ENCODE measurements at places on chromosomes 11 and 22. TPM values are rescaled to one million over a fixed set of nuclear protein-coding genes. Genes with fewer than 3 reads are reported as not detected.

- DNase-seq, result no peak
These were observed 82.5 kb downstream of the SGSM3 start for GRCh38 chr22:40452730-40453487.

- no peak for DNase-seq
These were observed 7.5 kb downstream of the PGM2L1 start for GRCh38 chr11:74390697-74391096.

- DNase-seq, result peak; percentile 36
These were observed 89.2 kb upstream of the CRTAM start for GRCh38 chr11:122749005-122749687.

GRCh38 chr22:40637183-40638150 is 948 bp upstream of the MRTFA start:
- DNase-seq, result no peak

DNA sequence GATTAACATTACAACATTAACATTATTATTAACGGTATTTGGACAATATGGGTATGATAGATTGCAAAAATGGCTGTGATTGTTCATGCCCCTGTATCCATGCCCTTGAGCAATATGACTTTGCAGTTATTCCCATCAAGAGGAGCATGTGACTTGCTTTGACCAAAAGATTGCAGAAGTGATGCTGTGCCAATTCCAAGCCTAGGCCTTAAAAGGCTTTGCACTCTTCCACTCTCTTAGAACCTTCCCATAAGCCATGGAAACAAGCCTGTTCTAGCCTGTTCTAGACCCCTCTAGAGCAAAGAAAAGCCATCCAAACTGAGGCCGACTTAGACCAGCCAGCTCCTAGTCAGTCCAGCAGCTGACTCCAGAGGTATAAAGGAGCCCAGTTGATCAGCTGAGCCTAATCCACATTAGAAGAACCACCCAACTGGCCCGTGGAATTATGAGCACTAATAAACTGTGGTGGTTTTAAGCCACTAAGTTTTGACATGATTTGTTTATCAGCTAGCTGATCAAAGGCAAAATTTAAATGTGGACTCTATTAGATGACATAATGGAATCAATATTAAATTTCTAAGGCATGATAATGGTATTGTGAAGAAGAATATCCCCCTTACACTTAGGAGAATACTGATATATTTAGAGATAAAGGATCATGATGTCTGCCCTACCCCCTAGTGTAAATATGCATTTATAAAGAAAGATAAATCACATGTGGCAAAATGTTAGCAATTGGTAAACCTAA is 28.6 kb downstream of the RAB30 start:
- DNase-seq, result no peak

GRCh38 chr11:44538375-44539054 is 26.9 kb upstream of the CD82 start:
- peak; percentile 72 for DNase-seq

TNNT3 gene
- total RNA-seq, result not detected

DNA sequence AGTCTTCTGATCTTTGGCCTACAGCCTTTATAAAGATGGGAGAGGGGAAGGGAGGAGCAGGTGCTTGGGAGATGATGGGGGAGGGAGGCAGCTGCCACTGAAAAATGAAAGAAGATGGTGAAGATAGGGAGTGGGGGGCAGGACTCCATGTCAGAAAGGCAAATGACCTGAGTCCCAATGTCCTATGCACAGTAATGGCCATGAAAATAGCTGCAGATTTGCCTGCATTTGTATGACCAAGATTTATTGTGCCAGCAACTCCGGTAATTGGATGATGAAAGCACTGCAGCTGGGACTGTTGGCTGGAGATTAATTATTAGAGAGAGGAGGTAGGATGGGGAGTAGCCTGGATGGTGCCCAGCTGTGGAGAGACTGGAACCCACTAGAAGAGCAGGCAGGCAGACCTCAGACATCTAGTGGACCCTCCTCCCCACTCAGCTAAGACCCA is 36.1 kb downstream of the NEU3 start:
- DNase-seq, result no peak

OR4C3 gene
- not detected for total RNA-seq

SEC14L6 gene
- total RNA-seq, result 0.15 TPM

DNA sequence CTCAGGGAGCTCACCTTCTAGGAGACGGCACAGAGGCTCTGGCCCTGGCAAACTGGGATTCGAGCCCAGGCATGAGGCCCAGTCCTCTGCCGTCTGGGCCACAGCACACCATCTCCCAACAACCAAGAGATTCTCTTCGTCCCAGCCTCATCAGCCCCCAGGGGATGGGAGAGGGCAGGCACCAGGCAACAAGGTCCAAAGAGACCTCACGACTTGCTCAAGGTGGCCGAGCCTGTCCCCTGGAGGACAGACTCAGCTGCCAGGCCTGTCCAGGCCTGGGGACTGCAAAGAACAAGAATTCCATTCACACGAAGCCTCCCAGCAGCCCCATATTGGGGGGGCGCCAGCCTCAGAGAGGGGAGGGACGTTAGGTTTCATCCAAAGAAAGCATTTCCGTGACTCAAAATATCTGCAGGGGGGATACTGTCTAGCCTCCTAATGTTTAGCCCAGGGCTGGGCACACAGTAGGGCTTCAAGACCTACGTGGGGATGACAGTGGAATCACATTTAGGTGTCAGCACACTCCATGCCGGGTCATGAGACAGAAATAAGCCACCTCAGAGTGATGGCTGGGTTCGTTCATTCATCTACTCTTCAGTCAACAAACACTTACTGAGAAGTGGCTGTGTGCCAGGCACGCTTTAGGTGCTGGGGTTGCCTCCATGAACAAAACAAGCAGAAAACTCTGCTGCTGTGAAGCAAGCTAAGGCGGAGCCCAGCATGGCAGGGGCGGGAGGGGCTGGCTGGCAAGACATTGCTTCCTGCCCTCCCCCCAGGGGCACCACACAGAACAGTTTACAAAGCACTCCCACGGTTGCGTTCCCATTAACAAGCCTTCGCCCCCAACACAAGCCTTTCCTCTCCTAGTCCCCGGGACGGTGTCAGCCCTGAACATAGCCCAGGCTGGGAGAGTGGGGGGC is 1.2 kb downstream of the CARNS1 start:
- peak; percentile 18 for DNase-seq

GRCh38 chr11:134355656-134356055 is 23.9 kb downstream of the GLB1L2 start:
- no peak for DNase-seq

PRG3 gene
- not detected for total RNA-seq

TMPRSS6 gene
- total RNA-seq, result not detected

RAB38 gene
- 2.1 TPM for total RNA-seq

OR56A4 gene
- not detected for total RNA-seq

DNA sequence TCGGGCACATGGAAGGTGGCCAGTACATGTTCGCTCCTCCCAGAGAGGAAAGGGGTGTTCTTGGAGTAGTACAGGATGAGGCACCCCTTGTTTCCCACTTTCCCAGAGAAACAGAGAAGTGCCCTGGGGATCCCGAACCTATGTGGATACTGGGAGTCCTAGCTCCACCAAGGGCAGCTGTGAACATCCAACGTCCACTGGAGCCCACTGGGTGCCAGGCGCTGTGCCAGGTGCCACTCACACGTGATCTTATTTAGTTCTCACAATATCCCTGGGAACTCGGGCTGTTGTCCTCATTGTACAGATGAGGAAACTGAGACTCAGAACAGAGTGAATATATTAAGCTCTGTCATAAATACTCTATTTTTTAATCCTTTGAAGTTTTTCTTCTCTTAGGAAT is 12.0 kb downstream of the SLCO2B1 start:
- no peak for DNase-seq

DNA sequence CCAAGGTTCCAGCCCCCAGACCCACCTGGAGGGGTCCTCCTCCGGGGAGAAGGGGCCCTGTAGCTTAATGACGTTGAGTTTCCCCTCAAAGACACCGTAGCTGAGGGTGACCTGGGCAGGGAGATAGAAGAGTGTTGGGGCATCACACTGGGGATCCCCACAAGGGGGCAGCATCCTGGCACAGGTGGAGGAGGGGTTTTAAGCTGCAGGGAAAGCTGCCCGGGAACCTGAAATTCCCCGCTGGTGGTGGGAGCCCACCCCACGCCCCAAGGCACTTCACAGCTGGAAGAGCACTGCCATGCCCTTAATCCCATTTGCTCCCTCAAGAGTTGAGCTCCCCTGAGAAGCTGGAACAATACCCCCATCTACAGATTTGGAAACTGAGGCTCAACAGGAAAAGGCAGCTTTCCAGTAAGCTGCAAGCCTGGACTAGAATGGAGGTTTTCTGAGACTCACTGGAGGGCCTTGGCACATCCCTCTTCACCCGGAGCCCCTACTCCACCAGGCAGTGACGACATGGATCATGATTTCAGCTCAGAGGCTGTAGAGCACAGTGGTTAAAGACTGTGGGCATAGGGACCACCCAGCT is 13.7 kb downstream of the MFNG start:
- no peak for DNase-seq

GRCh38 chr11:11409901-11410300 is 56.9 kb upstream of the CSNK2A3 start:
- DNase-seq, result no peak

- no peak for DNase-seq
These were observed 6.9 kb downstream of the FTH1 start for GRCh38 chr11:61960532-61960931.

GAL gene
- total RNA-seq, result 6.1 TPM

- peak; percentile 81 for DNase-seq
These were observed 20.1 kb downstream of the TMEM218 start for GRCh38 chr11:125091247-125091876.

MCHR1 gene
- total RNA-seq, result not detected

DNA sequence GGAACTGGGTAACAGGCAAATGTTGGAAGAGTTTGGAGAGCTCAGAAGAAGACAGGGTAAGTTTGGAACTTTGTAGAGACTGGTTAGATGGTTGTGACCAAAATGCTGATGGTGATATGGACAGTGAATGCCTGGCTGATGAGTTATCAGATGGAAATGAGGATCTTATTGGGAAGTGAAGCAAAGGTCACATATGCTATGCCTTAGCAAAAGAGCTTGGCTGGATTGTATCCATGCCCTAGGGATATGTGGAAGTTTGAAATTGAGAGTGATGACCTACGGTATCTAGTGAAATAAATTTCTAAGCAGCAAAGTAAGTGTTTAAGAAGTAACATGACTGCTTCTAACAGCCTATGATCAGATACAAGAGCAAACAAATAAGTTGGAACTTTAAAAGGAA is 17.8 kb downstream of the BBOX1 start:
- DNase-seq, result no peak

CD6 gene
- not detected for total RNA-seq

DNA sequence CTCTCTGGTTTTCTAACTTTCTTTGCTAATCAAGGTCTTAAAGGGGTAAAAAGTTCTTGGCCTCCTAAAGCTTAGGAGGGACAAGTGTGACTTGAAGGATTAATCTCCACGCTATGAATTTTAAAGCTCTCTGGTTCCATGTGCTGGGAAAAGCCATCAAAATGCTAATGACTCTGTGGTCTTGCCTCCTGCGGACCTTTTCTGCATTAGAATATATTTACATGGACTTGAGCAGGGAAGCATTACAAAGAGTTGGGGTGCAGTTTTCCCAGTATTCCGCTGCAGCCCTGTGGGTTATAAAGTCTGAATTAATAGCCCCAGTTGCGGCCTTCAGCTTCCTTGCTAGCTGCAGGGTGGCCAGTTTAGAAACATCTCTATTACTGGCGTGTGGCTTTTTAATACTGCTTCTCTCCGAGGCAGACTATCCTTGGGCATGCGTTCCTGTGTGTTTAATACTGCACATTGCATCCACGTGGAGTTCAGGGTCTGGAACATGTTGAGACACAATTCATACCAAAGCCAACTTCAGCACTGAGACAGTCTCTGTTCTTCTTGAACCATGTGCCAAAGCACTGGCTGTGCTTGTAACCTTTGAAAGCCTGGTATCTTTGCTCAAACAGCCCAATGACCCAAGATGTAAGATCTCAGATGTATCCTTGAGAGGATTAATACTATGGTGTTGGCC is 27.3 kb downstream of the TSPAN18 start:
- no peak for DNase-seq

- no peak for DNase-seq
These were observed 2.9 kb upstream of the SHANK2 start for GRCh38 chr11:71255323-71255722.

DLG2 gene
- total RNA-seq, result 1.1 TPM

- no peak for DNase-seq
These were observed 440.1 kb upstream of the DDI1 start for GRCh38 chr11:103596315-103596714.

DNA sequence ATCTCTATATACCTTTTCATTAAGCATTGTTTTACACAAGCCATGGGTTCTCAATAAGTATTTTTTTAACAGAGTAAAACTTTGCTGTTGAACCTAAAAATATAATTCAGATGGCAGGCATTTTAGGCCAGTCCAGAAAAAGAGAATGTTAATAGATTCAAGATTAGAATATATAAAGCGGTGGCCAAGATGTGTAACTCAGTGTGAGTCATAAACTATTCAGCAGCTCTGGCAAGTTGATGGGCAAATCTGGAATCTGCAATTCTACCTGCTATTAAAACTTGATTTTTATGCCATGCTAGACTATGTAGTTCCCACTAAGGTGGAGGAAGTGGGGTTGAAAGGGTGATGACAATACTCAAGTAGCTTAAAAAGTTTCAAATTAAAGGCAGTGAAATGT is 45.4 kb downstream of the CASP12 start:
- no peak for DNase-seq

DNA sequence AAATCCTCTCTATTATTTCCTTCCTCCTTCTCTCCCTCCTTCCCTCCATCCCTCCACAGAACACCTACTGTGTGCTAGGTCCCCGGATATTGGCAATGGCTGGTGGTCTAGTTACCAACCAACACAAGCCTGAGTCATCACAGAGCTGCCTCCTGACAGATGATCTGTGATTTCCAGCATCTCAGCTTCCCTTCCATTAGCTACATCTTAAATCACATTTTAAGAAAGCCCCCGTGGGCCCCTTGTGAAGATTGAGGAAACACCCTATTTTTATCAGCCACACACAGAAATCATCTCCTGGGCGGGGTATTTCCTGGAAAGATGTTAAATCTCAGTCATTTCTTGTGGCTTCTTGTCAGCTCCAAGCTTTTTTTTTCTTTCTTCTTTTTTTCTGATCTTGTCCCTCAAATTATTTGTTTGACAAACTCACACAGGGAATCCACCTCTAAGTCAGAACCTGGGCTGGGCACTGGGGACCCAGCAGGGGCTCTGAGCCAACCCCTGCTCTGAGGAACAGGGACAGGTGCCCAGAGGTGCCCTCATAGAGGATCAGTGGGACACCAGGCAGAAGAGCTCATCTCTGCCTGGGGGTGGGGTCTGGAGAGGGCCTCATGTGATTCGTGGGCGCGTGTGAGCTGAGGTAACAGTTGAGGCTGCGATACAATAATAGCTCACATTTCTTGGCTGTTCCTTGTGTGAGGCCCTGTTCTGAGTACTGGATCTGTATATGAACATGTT is 42.4 kb downstream of the CACNA1I start:
- no peak for DNase-seq

CKAP5 gene
- total RNA-seq, result 138 TPM
